Astrocyte (in vitro differentiated cells and primary cell): ENCODE measurements at places on chromosomes 5 and 9. TPM values are rescaled to one million over a fixed set of nuclear protein-coding genes. Genes with fewer than 3 reads are reported as not detected.
A peak's percentile ranks its signal among the peaks of the same experiment; 100 is the strongest.

DNA sequence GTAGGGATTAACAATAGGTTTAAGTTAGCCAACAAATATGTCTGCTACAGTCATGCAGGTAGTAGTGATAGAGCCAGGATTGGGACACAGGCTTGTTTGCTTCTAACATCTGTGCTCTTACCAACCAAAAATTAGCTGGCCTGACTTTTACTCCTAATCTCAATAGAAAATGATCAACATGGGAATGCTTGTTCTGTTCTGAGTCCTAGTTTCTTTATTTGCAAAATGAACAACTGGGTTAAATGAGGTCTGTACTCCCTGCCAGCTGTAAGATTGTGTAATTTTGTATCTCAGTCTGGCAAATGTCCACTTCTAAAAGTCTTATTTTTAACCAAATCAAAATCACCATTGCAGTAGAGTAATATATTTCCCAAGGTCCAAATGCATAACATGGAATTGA lies 216.8 kb downstream of the NMUR2 start:
- no peaks in the 10 kb centered on the region for H3K4me1 ChIP-seq
- no peak overlapping the region for H3K27ac ChIP-seq
- H3K27me3 ChIP-seq, result no peaks in the 10 kb centered on the region
- DNase-seq, result no peak

- H3K27ac ChIP-seq, result no peak overlapping the region
- H3K4me3 ChIP-seq, result no peak overlapping the region
- no peaks in the 10 kb centered on the region for H3K36me3 ChIP-seq
- no peaks in the 10 kb centered on the region for H3K4me1 ChIP-seq
These were observed 52.4 kb upstream of the HSPB3 start for GRCh38 chr5:54403121-54403520.

IFT74 gene
- 10.1 and 10.9 TPM in 2 replicates for total RNA-seq

GRCh38 chr9:77271023-77271690 lies 93.8 kb downstream of the VPS13A start:
- no peak overlapping the region for H3K27ac ChIP-seq
- H3K36me3 ChIP-seq, result no peaks in the 10 kb centered on the region
- H3K27me3 ChIP-seq, result no peaks in the 10 kb centered on the region
- no peak for DNase-seq

GRCh38 chr5:93573354-93574351 lies 7.4 kb downstream of the NR2F1-AS1 start:
- peaks cover 45% of the 10 kb centered on the region for H3K4me1 ChIP-seq
- DNase-seq, result no peak
- H3K4me3 ChIP-seq, result peak overlapping the region; percentile 50
- no peaks in the 10 kb centered on the region for H3K36me3 ChIP-seq
- peak overlapping the region; percentile 44 for H3K27ac ChIP-seq
- no peaks in the 10 kb centered on the region for H3K27me3 ChIP-seq

EFNA5 gene
- total RNA-seq, result 50.5 and 59.3 TPM in 2 replicates

PPP2R2B gene
- 2.4 and 5.2 TPM in 2 replicates for total RNA-seq

GRCh38 chr9:17222932-17223331 lies 88.1 kb downstream of the CNTLN start:
- no peaks in the 10 kb centered on the region for H3K4me1 ChIP-seq
- no peak overlapping the region for H3K27ac ChIP-seq
- DNase-seq, result no peak
- no peaks in the 10 kb centered on the region for H3K36me3 ChIP-seq

DNA sequence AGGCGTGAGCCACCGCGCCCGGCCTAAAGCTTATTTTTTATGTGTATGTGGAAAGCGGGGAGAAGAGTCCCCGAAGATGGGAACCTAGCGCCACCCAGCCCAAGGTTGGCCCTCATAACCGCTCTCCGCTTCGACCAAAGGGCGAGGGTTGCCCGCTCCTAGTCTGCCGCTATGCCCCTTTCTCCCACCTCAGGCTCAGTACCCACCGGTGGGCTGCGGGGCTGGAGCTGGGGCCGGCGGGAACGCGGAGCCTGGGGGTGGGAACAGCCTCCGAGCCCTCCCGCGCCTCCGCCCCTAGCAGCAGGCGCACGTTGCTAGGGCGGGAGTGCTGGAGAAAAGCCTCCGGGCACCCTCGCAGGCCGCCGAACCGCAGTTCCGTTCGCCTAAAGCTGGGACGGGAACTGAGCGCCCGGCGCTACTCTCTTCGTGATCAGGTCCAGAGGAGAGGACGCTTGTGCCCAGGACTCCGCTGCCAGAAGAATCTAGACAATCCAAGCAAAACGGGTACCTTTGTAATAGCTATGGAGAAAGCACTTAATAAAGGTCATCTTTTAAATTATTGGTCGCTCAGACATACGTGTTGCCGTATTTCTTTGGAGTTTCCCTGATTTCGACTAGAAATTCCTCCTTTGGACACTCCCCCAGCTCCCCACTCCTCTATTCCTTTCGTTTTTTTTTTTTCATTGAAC lies at the start of gene WDR31:
Gene WDR31 (minus strand): TSS at position 265 of the 689 bp plus-strand sequence. CDS start 8,253 bp downstream, outside the sequence.
- H3K4me3 ChIP-seq, result peak within 1 kb of the TSS; percentile 82
- H3K27me3 ChIP-seq, result no peaks in the 10 kb centered on the region
- H3K4me1 ChIP-seq, result no peaks in the 10 kb centered on the region
- peak within 1 kb of the TSS; percentile 66 for H3K27ac ChIP-seq
- DNase-seq, result peak; percentile 79

DNA sequence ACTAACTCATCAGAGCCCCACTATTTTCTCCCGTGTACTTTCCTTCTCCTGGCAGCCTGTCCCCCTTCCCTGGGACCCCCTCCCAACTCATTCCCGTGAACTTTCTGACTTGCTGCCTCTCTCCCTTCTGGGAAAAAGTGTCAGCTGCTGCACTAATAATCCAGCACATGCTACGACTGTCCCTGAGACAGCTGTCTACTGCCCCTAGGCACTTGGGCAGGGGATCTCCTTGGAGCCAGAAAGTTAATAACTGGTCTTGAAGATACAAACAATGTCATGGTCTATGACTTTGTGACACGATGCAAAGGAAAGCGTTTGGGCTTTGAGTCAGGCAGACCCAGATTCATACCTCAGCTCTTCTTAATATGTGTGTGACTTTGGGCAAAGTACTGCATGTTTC lies 10.1 kb upstream of the RNF183 start:
- H3K4me3 ChIP-seq, result no peak overlapping the region
- H3K4me1 ChIP-seq, result no peaks in the 10 kb centered on the region
- H3K27ac ChIP-seq, result no peak overlapping the region
- no peak for DNase-seq

DNA sequence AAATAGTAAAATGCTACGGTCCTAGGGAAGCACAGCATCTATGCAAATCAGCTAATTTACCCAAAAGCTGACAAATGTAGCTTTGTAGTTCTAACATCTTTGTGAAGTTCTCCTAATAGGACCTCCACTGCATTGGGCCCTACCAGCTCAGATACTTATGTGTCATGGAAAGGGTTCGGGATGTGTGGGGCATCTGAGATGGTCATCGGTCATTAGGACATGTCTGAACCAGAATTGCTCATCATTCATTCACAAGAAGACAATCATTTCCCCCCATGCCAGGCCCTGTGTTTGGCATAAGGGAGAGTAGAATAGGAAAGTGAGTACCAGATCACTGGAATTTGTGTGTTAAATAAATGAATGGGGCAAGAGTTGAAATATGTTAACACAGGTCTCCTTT lies 35.7 kb downstream of the PWWP2A start:
- peak overlapping the region; percentile 68 for H3K27ac ChIP-seq
- H3K27me3 ChIP-seq, result no peaks in the 10 kb centered on the region
- peak overlapping the region; percentile 37 for H3K4me3 ChIP-seq
- H3K36me3 ChIP-seq, result peaks cover 2% of the 10 kb centered on the region
- peaks cover 32% of the 10 kb centered on the region for H3K4me1 ChIP-seq
